ENCODE measurements at places on chromosomes 2 and 18.

DNA sequence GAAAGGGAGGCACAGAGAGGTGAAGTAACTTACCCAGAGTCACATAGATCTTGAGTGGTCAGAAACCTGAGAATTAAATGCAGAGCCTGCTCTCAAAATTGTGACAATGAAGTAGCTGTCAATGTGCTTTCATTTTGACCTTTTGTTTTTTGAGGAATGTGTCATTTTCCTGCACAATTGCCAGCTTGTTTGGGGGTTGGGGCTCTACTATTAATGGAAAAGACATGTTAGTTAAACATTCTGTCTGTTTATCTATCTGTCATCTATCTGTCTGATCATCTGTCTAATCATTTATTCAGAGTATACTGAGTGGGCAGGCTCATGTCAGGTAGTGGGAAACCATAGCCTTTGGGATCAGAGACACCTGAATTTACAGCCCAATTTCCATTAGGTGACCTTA lies 428.4 kb downstream of the TSN start:
- no peak for DNase-seq

- DNase-seq = no peak
Observed at GRCh38 chr2:98769784-98770183, 38.9 kb upstream of the MGAT4A start.

DNA sequence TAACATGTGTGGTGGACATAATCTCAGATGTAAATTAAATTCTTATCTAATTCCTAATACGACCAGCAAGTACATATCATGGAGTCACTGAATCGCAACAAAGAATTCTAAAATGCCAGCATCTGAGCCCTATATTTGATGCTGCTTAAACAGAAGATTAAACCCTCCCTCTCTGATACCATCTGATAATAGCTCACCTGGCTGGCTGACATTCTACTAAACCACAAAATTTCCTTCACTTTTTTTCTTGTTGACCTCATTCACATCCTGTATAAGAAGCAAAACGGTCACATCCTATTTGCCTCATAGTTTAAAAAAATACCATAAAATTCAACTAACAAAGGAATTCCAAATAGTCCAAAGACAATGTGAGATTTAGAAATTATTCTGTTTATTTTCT lies 371.6 kb upstream of the SLC8A1 start:
- DNase-seq = no peak

DNA sequence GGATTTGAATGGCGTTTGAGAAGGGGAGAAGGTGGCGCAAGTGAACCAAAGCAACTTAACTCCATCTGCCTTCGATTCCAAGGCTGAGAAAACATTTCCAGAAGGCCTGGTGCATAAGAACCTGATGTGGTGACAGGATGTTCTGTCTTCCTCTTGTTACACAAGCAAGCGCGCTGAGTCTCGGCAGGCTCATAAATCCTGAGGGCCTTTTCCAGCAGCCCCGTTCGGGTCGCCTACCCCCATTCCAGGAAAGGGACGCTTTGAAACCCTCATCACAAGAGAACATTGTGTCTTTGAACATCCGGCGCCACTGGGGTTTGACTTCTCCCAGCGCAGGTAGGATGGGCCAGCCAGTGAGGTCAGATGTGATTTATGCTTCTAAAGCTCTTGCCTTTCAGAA lies 403.5 kb downstream of the SETBP1 start:
- DNase-seq = no peak

DNA sequence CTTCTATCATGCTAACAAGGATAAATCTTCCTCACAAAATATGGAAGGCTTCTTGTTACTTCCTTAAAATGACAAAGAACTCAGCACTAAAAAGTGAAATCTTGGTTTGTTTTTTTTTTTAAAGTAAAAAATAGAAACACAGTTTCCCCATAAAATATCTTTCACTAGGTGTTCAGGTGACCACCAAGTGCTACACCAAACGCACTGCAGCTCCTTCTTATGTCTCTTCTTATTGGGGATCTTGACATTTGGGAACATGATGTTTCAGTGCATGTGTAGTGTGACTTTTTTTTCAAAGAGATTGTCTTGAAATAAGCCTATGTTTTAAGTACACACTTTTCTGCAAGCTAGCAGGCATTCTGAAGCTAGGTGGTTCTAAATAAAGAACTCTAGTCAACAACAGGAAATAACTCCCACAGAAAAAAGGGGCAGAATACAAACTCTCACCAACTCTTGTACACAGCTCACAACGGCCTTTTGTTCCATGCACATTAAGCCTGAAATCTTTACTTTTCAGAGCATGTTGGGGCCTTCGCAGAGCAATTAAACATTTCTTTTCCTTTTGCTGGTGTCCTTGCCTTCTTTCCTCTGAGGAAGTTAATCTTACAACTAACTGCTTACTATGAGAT lies 13.2 kb upstream of the SERTAD2 start:
- no peak for DNase-seq

- no peak for DNase-seq
Observed at GRCh38 chr2:23994567-23994966, 15.3 kb upstream of the MFSD2B start.

DNA sequence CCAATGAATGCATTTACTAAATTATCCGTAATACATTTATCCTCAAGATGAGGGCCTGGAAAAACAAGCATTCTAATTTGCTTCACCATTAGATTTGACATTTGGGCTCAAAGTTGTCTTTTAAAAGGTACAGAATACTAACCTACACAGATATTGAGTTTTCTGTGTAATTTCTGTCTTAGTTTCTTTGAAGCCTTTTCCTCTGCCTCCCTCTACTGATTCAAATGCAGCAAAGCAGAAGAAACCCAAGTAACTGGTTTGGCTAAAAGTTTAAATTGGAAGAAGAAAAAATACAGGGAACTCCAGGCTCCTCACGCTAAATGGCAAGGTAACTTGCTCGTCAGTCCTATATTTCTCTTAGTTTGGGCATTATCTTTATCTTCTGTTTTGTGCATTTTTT lies 53.3 kb upstream of the SLC5A7 start:
- DNase-seq = no peak

DNA sequence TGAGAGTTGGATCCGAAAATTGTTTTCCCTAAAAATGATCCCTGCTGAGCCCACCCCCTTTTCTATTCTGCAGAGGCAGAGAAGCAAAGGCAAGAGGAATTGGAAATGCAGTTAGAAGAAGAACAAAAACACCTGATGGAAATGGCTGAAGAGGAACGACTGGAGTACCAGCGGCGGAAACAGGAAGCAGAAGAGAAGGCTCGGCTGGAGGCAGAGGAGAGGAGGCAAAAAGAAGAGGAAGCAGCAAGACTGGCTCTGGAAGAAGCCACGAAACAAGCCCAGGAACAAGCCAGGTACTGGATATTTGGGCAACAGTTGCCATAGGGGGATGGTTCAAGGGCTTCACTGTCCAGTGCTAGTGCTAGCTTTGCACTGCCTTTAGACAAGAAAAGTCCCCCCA lies 41.7 kb downstream of the SUMO1 start:
- no peak for DNase-seq

DNA sequence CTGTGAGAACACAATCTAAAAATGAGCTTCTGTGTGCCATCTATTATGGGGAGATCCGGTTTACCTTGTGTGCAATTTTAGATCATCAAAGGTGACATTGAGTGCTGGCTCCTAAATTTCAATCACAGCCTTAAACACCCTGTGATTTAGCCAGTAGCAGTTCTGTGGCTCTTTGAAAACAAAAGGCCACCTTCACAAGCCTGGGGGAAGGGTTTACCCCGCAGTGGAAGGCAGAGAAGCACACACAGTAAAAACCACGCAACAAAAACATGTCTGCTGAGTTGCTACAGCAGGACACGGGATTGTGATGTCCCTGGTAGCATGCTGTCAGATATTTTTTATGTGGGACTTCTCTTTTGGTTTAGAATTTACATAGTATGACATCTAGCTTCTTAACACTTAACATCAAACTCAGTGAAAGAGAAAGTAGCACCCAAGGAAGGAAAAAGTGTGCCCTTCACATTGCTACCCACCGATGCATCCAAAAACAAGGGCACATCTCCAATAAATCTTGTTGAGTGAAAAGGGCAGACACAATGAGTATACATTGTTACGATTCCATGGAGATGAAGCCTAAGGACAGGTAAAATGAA lies 56.1 kb upstream of the RNF152 start:
- DNase-seq = no peak
